ENCODE measurements at places on chromosomes 4 and X.

DNA sequence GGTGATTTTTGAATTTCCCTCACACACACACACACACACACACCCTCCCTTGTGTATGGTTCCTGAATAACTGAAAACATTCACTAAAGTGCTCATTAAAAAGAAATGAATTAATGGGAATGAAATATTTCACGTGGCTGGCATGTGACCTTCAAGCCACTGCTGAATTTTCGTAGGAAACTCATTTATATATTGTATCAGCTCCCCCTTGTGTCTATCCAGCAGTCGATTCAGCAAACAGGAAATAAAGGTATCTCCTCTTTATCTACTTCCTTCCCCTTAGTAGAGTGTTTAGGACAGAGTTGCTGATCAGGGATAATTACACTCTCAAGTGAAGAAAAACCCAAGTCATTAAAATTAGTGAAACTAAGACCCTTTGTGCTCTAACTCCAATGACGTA is 912.6 kb upstream of the LCORL start:
- DNase-seq = peak; percentile 19

- DNase-seq = no peak
Measured at GRCh38 chr4:101229116-101229515, 118.2 kb downstream of the PPP3CA start.

GRCh38 chr4:95217197-95217596 is 331.6 kb downstream of the UNC5C start:
- no peak for DNase-seq

GRCh38 chrX:73943693-73944562 is 360.1 kb upstream of the ZCCHC13 start:
- peak; percentile 94 for DNase-seq

DNA sequence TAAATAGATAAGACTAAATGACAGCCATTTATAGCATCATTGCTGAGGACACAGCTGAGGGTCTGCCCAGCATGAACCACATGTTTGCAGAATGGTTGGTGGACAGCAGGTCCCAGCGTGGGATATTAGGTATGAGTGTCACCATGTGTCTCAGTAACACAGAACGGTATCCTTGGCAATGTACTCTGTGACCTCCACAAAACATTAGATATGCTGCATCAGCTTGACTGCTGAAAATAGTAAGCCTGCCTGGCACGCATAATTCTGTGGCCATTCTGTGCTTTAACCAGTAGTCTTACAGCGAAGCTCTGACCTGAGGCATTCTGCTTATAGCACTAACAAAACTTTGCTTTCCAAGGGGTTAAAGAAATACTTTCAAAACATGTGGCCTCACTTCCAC is 32.0 kb downstream of the LIMCH1 start:
- no peak for DNase-seq

DNA sequence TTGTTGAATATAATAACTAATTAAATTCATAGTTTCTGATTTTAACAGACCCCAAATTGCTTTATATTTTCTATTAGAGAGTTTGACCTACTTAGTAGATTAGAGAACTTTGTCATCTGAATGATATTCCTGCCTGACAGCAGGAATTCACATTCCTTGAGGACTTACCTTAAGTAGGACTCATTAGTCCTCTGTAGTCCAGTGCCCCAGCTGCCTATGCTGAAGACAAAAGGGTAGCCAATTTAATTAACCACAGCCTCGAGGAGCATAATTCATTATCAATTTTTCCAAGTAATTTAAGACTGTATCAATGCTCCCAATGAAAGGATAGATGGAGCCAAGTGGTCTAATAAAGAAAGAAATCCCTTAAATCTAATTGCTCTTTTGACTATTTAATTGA is 1405.0 kb upstream of the IGFBP7 start:
- DNase-seq = no peak

DNA sequence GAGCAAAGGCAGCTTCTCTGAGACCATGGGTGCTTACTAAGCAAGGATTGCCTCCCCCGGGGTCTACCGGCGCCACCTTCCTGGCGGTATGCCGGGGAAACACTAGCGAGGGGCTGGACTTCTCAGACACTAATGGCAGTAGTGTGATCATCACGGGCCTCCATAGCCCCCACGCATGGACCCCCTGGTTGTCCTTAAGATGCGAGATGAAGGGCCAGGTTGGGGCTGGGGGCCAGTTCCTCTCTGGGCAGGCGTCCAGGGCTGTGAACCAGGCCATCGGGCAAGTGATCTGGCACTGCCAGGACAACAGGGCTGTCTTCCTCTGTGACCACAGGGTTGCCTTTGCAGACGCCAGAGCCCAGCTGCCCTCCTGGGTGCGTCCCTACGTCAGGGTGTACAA is 60.7 kb downstream of the ALPK1 start:
- no peak for DNase-seq

- no peak for DNase-seq
Measured at GRCh38 chr4:79177388-79177787, 148.5 kb downstream of the NAA11 start.

- DNase-seq = peak; percentile 40
Measured at GRCh38 chr4:177108708-177109107, 201.0 kb upstream of the NEIL3 start.

DNA sequence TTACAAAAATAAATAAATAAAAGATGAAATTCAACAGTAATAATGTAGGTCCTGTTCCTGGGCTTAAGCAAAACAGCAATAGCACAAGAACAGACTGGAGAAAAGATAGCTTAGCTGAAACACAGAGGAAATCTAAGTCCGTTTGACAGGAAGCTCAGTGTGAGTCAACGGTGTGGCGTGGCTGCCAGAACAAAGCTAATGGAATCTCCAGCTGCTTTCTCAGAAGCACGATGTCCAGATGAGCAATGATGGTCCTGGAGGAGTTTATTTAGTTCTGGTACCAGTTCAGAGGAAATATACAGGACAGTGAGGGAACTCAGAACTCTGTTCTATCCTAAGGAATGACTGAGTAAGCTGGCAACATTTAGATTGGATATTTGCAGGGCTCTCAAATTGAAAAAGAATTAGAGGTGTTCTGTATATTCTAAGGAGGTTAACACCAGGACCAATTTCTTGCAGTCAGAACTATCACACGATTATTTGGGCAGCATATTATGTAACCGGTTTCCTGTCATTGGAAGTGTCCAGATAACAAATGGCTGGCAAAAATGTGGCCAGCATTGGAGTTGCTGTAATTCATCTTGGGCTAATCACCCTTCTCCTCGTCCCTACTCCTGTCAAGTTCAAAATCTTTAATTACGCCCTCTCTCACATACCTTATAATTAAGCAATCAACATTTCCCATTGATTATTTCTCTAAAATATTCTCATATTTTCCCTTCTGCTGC is 12.7 kb downstream of the GAB3 start:
- DNase-seq = peak; percentile 77

GRCh38 chr4:93732509-93732908 is 96.0 kb upstream of the ATOH1 start:
- DNase-seq = no peak

- DNase-seq = no peak
Measured at GRCh38 chr4:71614621-71615020, 169.3 kb downstream of the GC start.

- no peak for DNase-seq
Measured at GRCh38 chr4:35982318-35982717, 262.0 kb downstream of the ARAP2 start.

GRCh38 chr4:173001571-173001970 is 167.0 kb upstream of the GALNT7 start:
- no peak for DNase-seq

- no peak for DNase-seq
Measured at GRCh38 chr4:36041340-36041739, 203.0 kb downstream of the ARAP2 start.

DNA sequence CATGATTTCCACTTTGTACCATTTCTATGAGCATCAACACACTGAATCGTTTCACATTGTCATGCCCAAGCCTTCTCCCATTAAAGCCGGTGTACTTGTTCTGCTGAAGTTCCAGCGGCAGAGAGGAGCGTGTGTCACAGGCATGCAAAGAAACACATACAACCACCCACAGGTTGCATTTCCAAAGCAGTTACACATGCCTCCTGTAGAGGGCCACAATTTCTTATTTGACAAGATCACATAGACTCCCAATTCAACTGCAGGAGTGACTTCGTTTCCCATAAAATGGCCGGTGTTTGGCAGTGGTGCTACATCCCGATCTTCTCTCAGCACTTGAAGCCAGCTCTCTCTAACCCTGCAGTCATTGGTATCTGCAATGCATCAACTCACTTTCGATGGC is 992.6 kb downstream of the NLGN4X start:
- DNase-seq = peak; percentile 71

GRCh38 chr4:129232589-129233337 is 136.8 kb downstream of the C4orf33 start:
- no peak for DNase-seq

GRCh38 chrX:118536687-118537461 is 41.3 kb downstream of the DOCK11 start:
- DNase-seq = peak; percentile 57

GRCh38 chr4:25843340-25844097 is 19.3 kb downstream of the SEL1L3 start:
- DNase-seq = peak; percentile 14

DNA sequence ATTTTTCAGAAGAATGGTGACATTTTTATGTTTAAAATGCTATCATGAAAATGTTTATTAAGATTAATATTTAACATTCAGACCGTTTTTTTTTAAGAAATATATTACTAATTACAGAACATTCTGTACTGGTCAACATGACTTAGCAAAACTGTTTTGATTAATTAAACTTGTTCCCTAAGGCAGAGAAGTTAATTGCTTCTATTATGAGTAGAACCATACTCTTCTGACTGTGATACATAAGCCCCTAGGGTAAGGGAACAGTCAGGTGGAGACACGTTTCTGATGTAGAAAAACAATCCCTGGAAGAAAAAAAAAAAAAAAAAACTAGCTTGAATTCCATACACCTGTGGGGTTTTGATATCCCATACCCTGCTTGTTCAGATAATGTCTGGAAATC is 97.4 kb downstream of the GPM6A start:
- DNase-seq = no peak

DNA sequence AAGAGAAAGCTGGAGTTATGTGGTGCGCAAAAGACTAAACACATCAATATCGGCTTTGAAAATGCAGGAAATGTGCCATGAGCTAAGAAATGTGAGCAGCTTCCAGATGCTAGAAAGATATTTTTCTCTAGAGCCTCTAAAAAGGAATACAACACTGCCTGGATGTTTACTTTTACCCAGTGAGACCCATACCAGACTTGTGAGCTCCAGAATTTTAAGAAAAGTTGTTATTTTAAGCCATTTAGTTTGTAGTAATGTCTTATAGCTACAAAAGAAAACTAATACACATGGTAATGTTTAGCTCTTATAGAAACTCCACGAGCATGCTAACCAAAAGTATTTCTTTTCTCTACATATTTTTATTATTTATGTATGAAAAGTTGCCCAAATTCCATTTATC is 1389.4 kb downstream of the C4orf33 start:
- DNase-seq = no peak

DNA sequence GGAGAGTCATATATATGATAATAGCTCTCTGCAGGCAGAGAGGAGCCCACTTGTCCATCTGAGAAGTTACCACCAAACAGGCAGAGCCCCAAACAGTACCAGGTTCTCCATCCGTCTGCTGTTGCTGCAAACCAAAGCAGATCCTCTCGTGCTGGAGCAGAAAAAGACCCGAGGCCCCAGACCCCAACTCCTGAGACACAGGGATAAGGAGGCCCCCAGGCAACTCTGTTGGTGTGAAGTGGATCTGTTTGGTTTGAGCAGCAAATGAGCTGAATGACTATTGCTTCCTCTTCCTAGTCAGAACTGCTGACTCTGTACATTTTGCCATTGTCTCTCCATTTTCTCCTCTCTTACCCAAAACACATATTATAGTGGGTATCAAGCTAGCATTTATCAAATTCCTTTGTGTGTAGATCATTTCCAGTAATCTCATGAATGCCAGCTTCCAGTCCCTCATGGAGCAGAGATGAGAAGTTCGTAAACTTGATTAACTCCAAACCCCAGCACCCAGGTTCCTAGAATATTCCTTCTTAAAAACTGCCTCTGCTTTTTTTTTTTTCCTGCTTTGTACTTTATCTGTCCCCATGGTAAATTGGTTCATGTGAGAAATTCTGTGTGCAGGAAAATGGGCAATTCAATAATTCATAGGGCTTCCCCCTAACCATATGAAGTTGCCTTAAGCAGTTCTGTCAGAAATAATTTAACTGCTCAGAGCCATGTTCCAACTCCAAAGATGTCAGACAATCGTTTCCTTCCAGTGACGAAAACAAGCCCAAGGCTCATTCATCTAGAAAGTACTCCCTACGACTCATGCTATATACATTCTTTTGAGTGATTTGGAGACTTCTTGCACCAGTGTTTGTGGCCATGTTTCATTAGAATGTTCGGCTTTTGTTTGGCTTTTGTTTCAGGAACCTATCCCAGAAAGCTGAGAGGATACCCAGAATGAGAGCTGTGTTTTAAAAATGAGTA is 98.6 kb upstream of the ATXN3L start:
- DNase-seq = no peak

DNA sequence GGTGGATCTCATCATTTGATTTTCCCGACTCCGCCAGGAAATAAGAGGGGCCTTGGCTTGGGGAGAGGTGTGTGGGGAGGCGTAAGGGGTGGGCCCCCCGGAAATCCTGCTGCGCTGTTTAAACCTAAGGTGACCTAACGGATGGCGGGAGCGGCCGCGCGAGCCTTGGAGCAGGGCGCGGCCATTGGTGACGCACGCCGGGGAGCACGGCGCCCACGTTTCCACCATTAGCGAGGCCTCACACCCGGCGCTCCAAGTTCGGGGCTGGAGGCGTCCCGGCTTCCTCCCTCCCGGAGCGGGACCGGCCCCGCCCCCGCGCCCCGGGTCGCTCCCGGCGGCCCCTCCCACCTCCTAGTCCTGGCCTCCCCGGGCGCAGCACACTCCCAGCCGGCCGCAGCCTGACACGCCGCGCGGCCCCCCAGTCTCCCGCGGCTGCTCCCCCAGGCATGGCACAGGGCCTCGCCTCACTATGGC is at the start of gene SMS:
Gene SMS (plus strand): TSS at position 354 of the 474 bp plus-strand sequence. CDS start 116 bp downstream, at position 470.
- peak; percentile 82 for DNase-seq

GRCh38 chr4:84965553-84966381 is 723 bp downstream of the WDFY3 start:
- peak; percentile 49 for DNase-seq

DNA sequence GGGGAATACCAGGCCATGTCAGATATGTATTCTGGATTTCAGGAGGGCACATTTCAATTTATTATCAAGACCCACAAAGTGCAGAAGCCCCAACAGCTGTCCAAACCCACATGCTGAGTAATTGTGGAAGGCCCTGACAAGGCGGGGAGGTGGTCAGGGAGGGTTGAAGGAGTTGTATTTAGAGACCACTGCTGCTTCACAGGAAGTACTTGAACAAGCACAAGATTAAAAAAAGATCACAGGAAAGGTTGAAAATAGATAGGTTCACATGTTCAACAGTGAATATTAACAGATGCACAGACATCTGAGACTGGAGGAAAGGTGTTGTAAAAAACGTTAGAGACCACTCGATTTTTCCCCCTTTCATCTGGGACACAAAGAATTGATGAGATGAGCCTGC is 17.9 kb downstream of the ATP8A1 start:
- no peak for DNase-seq

GRCh38 chr4:40454816-40455215 is 119.7 kb downstream of the CHRNA9 start:
- DNase-seq = no peak

- no peak for DNase-seq
Measured at GRCh38 chr4:35506161-35506560, 738.2 kb downstream of the ARAP2 start.

Data from RKO (cell line).